ENCODE measurements at places on chromosomes 12 and 14.

DNA sequence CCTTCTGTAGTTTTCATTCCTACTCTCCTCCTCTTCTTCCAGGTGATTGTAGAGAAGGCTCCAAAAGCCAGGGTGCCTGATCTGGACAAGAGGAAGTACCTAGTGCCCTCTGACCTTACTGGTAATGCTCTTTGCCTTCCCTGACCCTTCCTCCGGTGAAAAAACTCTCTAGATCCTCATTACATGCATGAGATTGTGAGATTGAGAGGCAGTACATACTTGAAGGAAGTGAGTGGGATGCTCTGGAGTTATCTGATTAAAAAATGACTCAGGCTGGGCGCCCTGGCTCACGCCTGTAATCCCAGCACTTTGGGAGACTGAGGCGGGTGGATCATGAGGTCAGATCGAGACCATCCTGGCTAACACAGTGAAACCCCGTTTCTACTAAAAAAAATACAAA lies 5.3 kb downstream of the GABARAPL1 start:
- H3K4me3 ChIP-seq: no peak overlapping the region
- no peak overlapping the region for H3K27ac ChIP-seq
- H3K36me3 ChIP-seq: no peaks in the 10 kb centered on the region
- H3K4me1 ChIP-seq: peaks cover 17% of the 10 kb centered on the region
- no peaks in the 10 kb centered on the region for H3K27me3 ChIP-seq
- DNase-seq: no peak

GRCh38 chr14:69708586-69709560 lies 58.1 kb upstream of the SRSF5 start:
- no peak for DNase-seq
- no peaks in the 10 kb centered on the region for H3K27me3 ChIP-seq
- peaks cover 25% of the 10 kb centered on the region for H3K4me1 ChIP-seq
- no peak overlapping the region for H3K4me3 ChIP-seq
- H3K36me3 ChIP-seq: peaks cover 12% of the 10 kb centered on the region

DNA sequence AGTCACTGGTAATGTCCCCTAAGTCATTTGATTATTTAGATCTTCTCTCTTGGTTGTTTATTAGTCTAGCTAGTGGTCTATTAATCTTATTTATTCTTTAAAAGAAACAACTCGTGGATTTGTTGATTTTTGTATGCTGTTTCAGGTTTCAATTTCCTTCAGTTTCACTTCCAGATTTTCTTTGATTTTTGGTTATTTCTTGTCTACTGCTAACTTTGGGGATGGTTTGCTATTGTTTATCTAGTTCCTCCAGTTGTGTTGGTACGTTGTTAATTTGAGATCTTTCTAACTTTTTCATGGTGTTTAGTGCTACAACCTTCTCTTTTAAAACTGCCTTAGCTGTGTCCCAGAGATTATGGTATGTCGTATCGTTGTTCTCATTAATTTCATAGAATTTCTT lies 18.5 kb upstream of the CD69 start:
- H3K27me3 ChIP-seq: no peaks in the 10 kb centered on the region
- no peak overlapping the region for H3K27ac ChIP-seq
- H3K36me3 ChIP-seq: no peaks in the 10 kb centered on the region
- no peaks in the 10 kb centered on the region for H3K4me1 ChIP-seq
- DNase-seq: no peak

GRCh38 chr14:88598097-88598675 lies 35.3 kb downstream of the ZC3H14 start:
- no peak for DNase-seq
- H3K4me1 ChIP-seq: no peaks in the 10 kb centered on the region
- no peak overlapping the region for H3K4me3 ChIP-seq
- H3K27me3 ChIP-seq: no peaks in the 10 kb centered on the region

DNA sequence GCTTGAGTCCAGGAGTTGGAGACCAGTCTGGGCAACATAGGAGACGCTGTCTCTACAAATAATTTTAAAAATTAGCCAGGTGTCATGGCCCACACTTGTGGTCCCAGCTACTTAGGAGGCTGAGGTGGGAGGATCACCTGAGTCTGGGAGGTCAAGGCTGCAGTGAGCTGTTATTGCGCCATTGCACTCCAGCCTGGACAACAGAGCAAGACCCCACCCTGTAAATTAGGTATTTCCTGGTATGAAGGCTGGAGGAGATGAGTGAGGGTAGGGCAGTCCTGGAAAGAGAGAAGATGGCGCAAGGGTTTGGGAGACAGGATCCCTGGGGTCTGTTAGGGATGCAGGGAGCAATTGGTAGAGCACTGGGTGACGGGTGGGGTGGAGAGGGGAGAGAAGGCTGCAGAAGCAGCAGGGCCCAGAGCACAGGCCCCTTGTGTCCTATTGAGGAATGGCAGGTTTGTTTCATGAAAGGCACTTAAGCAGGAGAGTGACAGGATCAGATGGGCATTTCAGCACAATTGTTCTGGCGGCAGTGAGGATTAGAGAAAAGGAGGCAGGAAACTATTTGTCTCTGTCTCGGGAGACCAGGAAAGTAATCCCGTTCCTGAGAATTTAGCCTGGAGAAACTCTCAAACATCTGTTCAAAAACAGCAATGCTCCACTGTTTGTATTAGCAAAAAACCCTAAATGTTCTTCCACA lies 47.2 kb upstream of the KTN1 start:
- peaks cover 31% of the 10 kb centered on the region for H3K4me1 ChIP-seq
- H3K36me3 ChIP-seq: no peaks in the 10 kb centered on the region
- no peak for DNase-seq
- no peaks in the 10 kb centered on the region for H3K27me3 ChIP-seq

GRCh38 chr12:132426349-132427173 lies 63.4 kb upstream of the FBRSL1 start:
- H3K4me1 ChIP-seq: peaks cover 27% of the 10 kb centered on the region
- no peak overlapping the region for H3K4me3 ChIP-seq
- H3K36me3 ChIP-seq: no peaks in the 10 kb centered on the region
- no peak overlapping the region for H3K27ac ChIP-seq

- peaks cover 50% of the 10 kb centered on the region for H3K4me1 ChIP-seq
- DNase-seq: no peak
- no peaks in the 10 kb centered on the region for H3K27me3 ChIP-seq
- no peak overlapping the region for H3K4me3 ChIP-seq
- no peaks in the 10 kb centered on the region for H3K36me3 ChIP-seq
These were observed 4.5 kb downstream of the ZBTB1 start for GRCh38 chr14:64509036-64509435.

- no peaks in the 10 kb centered on the region for H3K27me3 ChIP-seq
- H3K27ac ChIP-seq: no peak overlapping the region
- H3K4me3 ChIP-seq: no peak overlapping the region
These were observed 70.8 kb upstream of the IGF1 start for GRCh38 chr12:102551186-102551585.

- no peak overlapping the region for H3K4me3 ChIP-seq
- no peaks in the 10 kb centered on the region for H3K27me3 ChIP-seq
- H3K36me3 ChIP-seq: no peaks in the 10 kb centered on the region
- H3K4me1 ChIP-seq: no peaks in the 10 kb centered on the region
These were observed 214.5 kb upstream of the DDHD1 start for GRCh38 chr14:53367644-53368026.

DNA sequence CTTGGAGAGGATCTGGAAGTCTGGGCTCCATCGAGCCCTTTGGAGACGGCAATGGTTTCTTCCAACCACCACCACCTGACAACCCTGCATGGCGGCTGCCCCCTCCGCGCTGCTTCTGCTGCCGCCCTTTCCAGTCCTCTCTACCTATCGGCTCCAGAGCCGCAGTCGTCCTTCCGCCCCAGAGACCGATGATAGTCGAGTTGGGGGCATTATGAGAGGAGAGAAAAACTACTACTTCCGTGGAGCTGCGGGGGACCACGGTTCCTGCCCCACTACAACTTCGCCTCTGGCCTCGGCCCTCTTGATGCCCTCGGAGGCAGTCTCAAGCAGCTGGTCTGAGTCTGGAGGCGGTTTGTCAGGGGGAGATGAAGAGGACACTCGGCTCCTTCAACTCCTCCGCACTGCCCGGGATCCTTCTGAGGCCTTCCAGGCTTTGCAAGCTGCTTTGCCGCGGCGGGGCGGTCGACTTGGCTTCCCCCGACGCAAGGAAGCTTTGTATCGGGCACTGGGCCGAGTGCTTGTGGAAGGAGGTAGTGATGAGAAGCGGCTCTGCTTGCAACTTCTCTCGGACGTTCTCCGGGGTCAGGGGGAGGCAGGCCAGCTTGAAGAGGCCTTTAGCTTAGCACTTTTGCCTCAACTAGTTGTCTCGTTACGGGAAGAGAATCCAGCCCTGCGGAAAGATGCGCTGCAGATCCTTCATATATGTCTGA lies 499 bp downstream of the TOGARAM1 start:
- H3K36me3 ChIP-seq: no peaks in the 10 kb centered on the region
- no peaks in the 10 kb centered on the region for H3K27me3 ChIP-seq
- H3K4me1 ChIP-seq: peaks cover 33% of the 10 kb centered on the region
- H3K27ac ChIP-seq: peak overlapping the region; percentile 84
- H3K4me3 ChIP-seq: peak overlapping the region; percentile 99
